Right lung (tissue), 10 donors: ENCODE measurements at places on chromosomes 13 and 19. TPM values are rescaled to one million over a fixed set of nuclear protein-coding genes. Genes with fewer than 3 reads are reported as not detected.

The CALR3 gene
- 0.14 TPM for polyA plus RNA-seq

The NLRP12 gene
- polyA plus RNA-seq: 0.38 TPM

The SCN1B gene
- polyA plus RNA-seq: 1.4 TPM

The C19orf73 gene
- polyA plus RNA-seq: 0.24 TPM

The TJP3 gene
- polyA plus RNA-seq: 20.0 TPM

DNA sequence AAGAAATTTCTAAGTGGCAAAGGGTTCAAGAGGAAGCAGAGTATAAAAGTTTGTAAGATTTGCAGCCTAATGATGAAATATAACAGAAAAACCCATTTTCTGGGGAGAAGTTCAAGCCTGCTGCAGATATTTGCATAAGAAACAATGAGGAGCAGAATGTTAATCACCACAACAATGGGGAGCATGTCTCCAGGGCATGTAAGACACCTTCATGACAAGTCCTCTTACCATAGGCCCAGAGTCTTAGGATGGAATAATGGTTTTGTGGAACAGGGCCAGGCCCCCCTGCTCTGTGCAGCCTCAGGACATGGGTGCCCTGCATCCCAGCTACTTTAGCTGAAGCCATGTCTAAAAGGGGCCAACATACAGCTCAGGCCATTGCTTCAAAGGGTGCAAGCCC, 809.0 kb upstream of the SLITRK5 start:
- no peak for DNase-seq

DNA sequence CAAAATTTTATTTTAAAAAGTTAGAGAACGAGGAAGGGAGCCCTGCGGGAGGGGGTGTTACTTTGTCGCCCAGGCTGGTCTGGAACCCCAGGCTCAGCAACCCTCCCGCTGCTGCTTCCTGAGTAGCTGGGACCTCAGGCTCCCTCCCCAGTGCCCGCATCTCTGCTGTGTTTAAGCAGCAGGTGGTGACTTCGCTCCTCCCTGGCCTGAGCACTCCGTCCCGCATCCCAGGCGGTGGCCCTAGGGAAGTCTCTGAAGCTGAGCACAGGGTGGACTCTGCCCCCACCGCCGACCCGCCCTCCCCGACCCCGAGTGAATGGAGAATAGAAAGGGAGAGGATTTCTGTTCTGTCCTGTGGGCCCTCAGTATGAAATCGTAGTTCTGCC, 30.5 kb downstream of the ZNF701 start:
- no peak for DNase-seq

DNA sequence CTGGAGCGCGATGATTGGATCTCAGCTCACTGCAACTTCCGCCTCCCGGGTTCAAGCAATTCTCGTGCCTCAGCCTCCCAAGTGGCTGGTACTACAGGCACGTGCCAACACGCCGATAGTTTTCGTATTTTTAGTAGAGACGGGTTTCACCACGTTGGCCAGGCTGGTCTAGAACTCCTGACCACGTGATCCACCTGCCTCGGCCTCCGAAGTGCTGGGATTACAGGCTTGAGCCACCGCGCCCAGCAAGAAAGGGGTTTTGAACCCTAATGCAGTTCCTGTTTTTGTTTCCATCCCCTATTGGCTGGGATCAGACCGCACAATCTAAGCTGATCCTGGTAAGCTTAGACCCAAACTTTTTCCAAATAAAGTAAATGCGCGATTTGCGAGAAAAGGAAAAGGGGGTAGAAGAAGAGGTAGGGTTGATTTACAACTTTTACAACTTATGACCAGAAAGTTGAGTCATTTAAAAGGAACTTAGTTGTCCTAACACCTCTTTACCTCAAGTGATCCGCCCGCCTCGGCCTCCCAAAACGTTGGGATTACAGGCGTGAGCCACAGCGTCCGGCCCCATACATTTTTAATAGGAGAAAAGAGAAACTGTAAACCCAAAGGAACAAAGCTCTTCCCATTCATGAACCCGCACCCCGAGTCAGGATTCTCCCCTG, 764 bp downstream of the ZNF626 start:
- no peak for DNase-seq

DNA sequence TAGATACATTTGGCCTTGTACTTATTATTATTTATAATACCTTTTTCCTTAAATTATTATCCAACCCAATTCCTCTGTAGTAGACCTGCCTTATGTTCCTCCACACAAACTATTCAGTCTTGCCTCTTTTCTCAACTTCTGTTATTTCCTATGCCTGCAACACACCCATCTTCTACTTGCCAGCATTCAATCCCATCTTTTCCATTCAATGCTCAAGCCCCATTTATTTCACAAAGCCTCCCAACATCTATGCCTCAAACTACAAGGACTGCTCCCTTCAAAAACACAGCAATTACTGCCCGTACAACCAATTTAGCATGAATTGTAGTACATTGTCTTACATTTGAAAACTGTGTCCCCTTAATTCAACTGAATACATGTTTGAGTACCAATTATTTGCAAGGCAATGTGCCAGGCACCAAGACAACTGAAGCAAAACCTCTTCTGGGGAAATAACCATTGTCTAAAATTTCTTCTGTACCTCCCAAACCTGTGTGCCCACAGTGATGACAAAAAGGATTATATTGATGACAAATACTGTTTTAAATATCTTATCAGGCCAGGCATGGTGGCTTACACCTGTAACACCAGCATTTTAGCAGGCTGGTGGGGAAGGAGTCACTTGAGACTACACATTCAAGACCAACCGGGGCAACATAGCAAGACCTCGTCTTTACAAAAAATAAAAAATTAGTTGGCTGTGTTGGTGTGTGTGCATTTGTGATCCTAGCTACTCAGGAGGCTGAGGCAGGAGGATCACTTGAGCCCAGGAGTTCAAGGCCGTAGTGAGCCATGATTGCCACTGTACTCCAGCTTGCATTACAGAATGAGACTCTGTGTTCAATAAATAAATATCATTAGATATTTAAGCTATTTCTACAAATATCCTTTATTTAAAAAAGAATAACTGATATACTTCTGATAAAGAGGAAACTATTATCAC, 35.1 kb downstream of the ELF1 start:
- DNase-seq: no peak
